ENCODE measurements at places on chromosomes 11 and 22. TPM values are rescaled to one million over a fixed set of nuclear protein-coding genes. Genes with fewer than 3 reads are reported as not detected.

VSTM5 gene
- total RNA-seq = not detected

RNASEH2C gene
- 132 TPM for total RNA-seq

OR11H1 gene
- not detected for total RNA-seq

PLEKHA7 gene
- total RNA-seq = 0.37 TPM

DLG2 gene
- 3.8 TPM for total RNA-seq

OR2AT4 gene
- not detected for total RNA-seq

EIF4G2 gene
- total RNA-seq = 592 TPM

NCAPD3 gene
- total RNA-seq = 49.5 TPM

PNPLA5 gene
- total RNA-seq = not detected

CRACR2B gene
- total RNA-seq = 47.8 TPM

NXF1 gene
- 23.3 TPM for total RNA-seq

APLNR gene
- not detected for total RNA-seq

OR4C15 gene
- total RNA-seq = not detected

OR5B21 gene
- not detected for total RNA-seq

COA4 gene
- total RNA-seq = 112 TPM

NOX4 gene
- not detected for total RNA-seq

GALNT18 gene
- 0.06 TPM for total RNA-seq

PTPRJ gene
- total RNA-seq = 1.5 TPM

GGT5 gene
- not detected for total RNA-seq

FIBIN gene
- not detected for total RNA-seq

IRAG1 gene
- 4.1 TPM for total RNA-seq

ABCC8 gene
- total RNA-seq = 0.47 TPM

C22orf42 gene
- total RNA-seq = not detected

OR5B12 gene
- not detected for total RNA-seq

Measured in G401 (cell line).